ELR (cell line): ENCODE measurements at places on chromosomes 12 and 14.

- no peak for DNase-seq
Observed at GRCh38 chr12:39369756-39370155, 73.2 kb downstream of the KIF21A start.

- DNase-seq, result no peak
Observed at GRCh38 chr12:130147875-130148596, 14.2 kb upstream of the FZD10 start.

GRCh38 chr14:40911141-40911540 is 695.5 kb upstream of the LRFN5 start:
- DNase-seq, result no peak

- DNase-seq, result peak; percentile 15
Observed at GRCh38 chr14:45651890-45652289, 398.9 kb upstream of the MIS18BP1 start.

DNA sequence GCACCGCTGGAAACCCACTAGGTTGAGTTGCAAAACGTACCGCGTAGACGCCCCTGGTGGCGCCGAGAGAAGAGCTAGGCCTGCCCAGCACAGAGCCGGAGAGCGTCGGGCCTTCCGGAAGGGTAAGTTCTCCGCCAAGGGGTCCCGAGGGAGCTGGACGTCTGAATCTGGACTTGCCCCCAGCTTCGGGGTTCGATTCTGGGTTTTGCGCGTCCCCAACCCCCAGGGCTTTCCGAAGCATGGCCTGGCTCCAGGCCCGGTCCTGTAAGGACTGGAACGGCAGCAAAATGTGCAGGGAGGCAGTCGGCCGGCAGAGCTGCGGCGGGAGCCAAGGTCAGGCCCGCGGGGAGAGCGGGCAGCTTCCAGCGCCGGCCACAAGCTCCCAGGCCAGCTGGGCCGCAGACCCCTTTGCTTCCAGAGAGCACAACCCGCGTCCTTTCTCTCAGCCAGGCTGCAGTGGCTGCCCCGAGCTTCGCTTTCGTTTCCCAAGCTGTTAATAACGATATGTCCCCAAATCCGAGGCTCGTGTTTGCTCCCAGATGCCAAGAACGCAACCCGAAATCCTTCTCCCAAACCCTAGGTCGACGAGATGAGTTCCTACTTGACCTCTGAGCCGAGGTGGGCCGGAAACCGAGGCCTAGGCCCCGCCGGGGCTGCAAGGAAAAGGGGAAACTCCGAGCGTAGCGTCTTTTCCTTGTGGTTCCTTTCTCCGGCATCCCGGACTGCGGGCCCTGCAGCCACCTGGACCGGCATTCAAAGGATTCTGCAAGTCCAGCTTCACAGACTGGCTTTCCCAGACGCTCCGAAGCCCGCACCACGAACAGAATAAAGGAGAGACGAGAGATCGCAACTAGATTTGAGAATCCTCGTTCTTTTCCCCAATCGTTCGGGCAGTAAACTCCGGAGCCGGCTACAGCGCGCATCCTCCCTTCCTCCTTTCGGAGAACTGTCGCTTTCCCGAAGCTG is 3.2 kb upstream of the TBX5 start:
- DNase-seq, result peak; percentile 82
